ENCODE measurements at places on chromosomes 2 and 18.

DNA sequence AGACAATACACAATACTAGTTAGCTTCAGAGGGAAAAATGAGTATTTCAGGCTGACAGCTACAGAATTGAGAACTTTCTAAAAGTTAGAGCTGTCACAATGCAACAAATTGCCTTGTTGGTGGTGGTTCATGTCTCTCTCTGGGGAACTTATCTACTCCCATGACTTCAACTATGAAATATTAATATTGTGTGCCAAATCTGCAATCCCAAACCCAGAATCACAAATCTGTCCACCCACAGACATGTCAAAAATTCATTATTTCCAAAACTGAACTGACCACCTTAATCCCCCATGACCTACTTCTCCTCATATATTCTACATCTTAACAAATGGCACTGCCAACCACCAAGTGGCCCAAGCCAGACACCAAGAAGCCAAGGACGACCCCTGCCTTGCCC lies 143.5 kb downstream of the TCF4 start:
- no peak for DNase-seq

- no peak for DNase-seq
Observed at GRCh38 chr18:376311-376710, 108.5 kb upstream of the THOC1 start.

DNA sequence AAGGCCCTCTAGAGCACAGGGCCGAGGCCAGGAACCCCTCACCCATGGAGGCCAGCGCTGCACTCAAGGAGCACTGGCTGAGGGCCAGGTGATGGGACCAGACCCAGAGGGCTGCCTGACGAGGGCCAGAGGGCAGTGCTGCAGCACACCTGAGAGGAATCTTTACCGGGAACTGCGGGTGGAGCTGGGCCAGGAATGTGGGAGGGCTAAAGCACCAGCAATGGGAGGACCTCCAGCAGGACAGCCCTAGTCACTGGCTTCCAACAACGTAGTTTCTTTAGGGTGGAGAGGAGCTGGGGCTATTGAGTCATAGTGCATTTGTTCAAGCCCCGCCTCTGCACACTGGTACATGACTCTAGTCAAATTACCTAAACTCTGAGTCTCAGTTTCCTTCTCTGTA lies 143.4 kb downstream of the TMEM17 start:
- DNase-seq = no peak

DNA sequence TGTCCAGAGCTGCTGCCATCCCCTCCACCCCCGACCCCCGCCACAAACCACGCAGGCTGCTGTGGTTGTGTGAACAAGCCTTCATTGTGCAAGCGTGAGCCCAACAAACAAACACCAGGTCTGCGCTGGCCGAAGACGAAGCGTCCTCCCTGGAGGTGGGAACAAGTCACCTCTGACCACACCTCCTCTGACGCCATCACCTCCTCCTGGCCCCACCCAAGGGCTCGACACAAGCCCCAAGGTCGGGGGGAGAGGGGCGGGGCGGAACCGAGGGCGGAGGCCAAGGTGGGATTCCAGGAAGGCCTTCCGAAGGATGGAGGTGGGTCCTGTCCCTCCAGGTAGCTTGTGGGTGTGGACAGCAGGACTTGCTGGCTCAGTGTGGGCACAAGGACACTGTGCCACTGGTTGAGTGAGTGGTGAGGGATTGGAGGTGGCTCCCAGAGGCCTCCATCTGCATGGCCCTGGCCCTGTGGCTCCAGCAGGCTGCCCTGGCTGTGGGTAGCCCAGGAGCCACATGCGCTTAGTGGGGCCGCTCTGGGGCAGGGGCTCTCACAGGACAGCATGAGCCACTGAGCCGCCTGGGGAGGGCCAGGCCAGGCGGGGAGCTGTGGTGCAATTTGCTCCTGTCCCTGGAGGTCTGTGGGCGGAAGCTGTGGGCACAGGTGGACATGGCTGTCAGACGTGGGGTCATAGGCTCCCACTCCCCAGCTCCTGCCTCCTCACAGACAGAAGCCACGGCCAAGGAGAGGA lies 7.4 kb upstream of the GPR17 start:
- no peak for DNase-seq

- DNase-seq = no peak
Observed at GRCh38 chr2:241855245-241855887, 3.3 kb downstream of the PDCD1 start.

GRCh38 chr18:46002934-46003333 lies 35.8 kb upstream of the EPG5 start:
- DNase-seq = no peak

- DNase-seq = no peak
Observed at GRCh38 chr2:3532941-3533340, 13.6 kb upstream of the ADI1 start.

DNA sequence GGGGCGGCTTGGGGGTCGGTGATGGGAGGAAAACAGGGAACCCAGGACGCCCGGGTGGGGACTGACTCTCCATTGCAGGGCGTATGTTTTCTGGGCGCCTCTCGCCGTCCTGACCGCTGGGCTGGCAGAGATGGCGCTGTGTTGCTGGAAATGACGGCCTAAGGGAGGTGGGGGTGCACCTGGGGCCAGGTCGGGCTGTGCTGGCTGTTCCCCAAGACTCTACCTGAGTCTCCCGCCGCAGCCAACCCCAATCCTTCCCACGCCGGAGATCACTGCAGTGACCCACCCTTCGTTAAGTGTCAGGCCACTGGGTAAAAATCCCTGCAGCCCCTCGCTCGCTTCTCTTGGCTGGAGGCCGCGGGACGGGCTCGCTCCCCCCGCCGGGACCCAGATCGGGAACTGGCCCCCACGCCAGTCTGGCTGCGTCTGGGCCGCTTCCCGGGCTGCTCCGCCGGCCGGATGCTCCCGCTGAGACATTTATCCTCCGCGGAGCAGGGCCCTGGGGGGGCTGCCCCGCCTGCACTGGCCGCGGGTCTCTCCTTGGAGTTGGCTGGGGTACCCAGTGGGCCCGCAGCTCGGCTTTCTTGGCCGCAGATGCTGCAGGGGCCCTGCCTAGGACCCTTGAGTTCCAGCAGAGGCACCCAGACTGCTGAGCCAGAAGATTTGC lies 7.8 kb upstream of the ARMC9 start:
- no peak for DNase-seq

- DNase-seq = peak; percentile 94
Observed at GRCh38 chr18:62982600-62983251, 267.4 kb downstream of the PHLPP1 start.

DNA sequence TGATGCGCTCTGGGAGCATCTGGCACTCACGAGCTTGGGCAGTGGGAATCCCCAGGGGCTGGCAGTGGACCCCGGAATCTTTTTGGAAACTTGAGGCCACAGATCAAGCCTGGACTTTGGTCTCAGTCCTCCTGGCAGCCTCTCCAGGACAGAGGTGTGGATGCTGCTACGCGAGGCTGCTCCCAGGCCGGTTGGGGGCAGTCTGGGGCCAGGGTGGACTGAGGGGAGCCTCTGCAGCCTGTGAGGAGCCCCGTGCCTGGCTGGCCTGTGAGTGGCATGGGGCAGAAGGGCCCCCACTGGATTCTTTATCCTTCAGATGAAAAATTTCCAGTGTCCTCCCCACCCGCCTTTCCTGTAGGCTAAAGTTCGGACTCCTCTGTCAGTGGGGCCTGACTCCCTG lies 12.7 kb upstream of the DES start:
- no peak for DNase-seq

- no peak for DNase-seq
Observed at GRCh38 chr2:145108361-145108778, 588.5 kb upstream of the ZEB2 start.

- no peak for DNase-seq
Observed at GRCh38 chr2:60371219-60371618, 182.2 kb downstream of the BCL11A start.

DNA sequence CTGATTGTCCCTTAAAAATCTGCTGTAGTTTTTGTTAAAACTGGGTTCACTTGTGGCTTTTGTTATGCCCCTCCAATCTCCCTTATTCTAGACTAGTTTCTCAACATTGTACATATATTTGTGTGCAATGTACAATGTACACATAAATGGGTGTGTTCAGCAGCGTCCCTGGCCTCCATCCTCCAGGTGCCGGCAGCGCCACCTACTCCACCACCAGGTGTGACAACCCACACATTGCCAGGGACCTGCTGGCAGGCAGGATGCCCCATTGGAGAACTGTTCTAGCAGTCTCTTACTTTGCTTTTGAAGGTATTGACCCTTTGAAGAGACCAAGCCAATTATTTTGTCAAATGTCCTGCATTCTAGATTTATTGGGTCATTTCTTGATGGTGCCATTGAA lies 75.4 kb downstream of the SH3RF3 start:
- no peak for DNase-seq

DNA sequence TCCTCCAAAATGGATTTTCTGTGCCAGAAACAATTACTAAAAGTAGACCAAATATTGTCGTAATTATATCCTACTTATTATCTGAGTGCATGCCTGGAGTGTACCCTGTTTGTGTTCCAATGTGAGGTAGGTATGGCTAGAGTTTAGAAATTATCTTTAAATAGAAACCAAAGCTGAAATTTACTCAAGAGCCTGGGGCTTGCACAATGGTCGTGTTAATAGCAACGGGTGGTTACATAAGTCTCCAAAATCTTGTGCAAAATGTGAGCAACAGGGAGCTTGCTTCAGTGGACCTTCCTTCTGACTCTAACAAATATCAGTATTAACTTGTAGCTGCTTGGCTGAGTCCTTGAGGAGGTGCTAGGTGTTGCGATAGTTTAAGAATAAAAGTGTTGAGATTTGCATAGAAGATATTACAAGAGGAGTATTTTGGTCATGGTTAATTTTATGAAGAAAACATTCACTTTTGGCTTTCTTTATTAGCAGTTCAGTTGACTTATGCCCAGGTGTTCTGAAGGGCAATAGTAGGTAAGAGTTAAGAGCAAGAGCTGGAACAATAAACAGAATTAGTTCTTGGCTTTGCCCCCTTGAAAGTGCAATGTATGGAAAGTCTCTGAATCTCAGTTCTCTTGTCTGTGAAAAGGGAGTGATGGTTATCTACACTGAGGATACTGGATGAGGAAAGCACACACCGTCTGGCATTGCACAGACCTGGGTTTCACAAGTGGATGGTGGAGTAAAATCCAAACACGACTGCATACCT lies 4.6 kb downstream of the CXCR4 start:
- no peak for DNase-seq

DNA sequence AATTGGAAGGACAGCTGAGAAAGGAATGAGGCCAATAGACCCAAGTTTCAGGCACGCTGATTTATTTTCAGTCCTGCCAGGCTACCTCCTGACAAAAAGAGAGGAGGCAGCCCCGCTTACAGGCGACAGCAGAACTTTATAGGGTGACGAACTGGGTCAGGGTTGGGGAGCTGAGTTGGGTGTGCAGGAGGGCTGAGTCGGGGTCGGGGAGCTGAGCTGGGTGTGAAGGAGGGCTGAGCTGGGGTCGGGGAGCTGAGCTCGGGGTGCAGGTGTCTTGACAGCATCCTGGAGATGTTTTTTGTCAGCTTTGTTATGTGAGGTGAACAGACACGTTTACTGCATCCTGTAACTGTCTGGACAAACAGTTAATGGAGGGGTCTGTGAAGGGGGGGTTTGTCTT lies 342.2 kb downstream of the ADCYAP1 start:
- DNase-seq = no peak

GRCh38 chr2:6922201-6922656 lies 5.0 kb downstream of the RNF144A start:
- DNase-seq = no peak

GRCh38 chr18:51153659-51154371 lies 43.7 kb downstream of the MEX3C start:
- DNase-seq = no peak

DNA sequence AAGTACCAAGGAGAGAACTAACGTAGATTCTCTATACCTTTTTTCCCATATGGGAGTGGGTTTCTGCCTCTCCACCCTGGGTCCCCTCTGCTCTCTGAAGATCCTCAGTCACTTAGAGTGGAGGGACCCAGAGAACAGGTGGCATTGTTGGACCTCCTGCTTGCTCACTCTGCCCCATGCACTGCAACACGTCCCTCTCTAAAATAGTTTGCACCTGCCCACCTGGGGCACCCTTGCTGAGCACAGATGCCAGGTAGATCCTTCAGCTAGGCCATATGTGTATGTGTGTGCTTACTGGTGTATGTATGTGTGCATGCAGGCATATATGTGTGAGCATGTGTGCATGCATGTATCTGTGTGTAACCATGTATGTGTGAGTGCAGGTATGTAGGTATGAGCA lies 2.2 kb downstream of the IL36RN start:
- DNase-seq = no peak

DNA sequence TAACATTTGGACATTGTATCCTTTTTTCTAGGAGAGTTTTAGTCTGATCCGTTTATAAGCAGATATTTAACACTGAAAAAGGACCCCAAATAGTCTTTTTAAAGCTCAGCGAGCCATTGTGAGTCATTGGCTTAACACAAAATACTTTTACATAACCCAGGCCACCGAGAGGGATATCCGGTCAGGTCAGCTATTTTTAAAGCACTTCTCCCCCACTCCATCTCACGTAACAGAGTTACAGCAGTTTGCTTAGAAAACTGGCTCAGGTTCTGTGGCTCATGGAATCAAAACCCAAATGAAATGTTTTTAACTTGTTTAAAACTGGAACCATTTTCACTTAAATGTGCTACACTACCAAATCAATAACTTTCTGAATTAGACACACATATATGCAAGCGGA lies 23.9 kb downstream of the COL4A3 start:
- no peak for DNase-seq

DNA sequence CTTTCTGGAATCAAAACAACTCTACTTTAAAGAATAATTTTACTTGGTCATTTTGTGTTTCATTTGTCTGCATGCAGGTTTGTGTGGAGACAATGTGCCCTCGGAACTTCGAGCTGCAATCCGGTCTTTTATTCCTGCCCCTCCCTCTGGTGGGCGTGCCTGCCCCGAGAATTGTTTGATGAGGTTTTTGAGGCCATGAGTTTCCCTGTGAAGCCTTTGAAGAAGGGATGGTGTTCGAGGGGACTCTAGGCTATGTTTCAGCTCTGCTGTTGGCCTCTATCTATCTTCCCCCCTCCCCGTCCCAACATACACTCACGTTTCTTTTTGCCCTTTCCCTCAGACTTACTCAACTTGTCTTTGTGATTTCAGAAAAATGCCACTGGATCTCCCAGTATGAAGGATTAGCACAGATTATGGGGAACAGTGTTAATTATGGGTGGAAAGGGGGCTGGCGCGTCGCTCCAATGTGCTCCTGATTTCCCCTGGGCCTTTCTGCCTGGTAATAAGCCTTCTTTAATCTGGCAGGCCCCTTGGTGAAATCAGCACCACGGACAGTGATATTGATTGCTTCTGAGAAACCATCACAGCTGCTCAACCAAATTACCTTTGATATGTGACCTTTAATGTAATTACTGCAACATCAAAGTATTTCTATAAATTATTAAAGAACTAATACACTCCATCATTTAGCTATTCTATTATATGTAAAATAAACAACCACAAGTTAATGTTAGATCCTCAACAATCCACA lies 82.2 kb downstream of the CELF4 start:
- DNase-seq = peak; percentile 80

- DNase-seq = no peak
Observed at GRCh38 chr2:134122610-134123009, 131.3 kb upstream of the MGAT5 start.

DNA sequence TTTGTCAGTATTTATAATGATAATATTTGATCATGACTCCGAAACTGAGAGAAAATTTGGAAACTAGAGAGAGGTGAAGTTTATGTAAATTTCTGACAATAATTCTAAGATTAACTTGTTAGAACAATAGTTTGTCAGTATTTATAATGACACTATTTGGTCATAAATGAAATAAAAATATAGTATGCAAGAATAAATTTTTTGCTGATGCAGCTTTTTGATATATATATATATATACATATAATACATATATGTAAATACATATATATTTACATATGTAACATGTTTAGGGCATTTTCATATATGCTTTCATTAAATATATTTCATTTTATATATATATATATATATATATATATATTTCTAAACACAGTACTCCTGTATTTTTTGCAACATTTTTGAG lies 1158.1 kb downstream of the LRP1B start:
- DNase-seq = no peak
